ENCODE measurements at places on chromosomes 2 and 18. TPM values are rescaled to one million over a fixed set of nuclear protein-coding genes. Genes with fewer than 3 reads are reported as not detected.

The CREG2 gene
- not detected for total RNA-seq

The PDE6D gene
- 35.5 TPM for total RNA-seq

The CD8B2 gene
- 3.6 TPM for total RNA-seq

The BMPR2 gene
- total RNA-seq, result 9.7 TPM

The ZAP70 gene
- 180 TPM for total RNA-seq

The TTN gene
- total RNA-seq, result 0.83 TPM

The SCYGR8 gene
- total RNA-seq, result not detected

Measured in CD8-positive, alpha-beta memory T cell (primary cell).